ENCODE measurements at places on chromosomes 13 and 19.

GRCh38 chr13:105432438-105432837, 1103.0 kb downstream of the EFNB2 start:
- DNase-seq, result no peak

DNA sequence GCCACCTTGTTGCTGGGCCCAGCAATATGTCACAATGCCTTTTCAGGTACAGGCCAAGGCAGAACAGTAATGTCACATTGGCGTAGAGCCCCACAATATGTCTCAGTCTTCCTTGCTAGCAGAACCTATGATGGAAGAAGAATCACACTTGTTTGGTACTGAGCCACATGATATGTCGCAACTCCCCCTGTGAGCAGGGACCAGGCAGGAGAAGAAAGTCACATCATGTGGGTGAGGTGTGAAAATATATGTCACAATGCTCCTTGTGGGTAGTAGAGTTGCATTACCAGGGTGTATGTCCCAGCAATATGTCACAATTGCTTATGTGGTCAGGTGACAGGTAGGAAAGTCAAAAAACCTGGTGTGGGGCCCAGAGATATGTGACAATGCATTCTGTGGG, 7.1 kb upstream of the ZNF91 start:
- DNase-seq, result no peak

DNA sequence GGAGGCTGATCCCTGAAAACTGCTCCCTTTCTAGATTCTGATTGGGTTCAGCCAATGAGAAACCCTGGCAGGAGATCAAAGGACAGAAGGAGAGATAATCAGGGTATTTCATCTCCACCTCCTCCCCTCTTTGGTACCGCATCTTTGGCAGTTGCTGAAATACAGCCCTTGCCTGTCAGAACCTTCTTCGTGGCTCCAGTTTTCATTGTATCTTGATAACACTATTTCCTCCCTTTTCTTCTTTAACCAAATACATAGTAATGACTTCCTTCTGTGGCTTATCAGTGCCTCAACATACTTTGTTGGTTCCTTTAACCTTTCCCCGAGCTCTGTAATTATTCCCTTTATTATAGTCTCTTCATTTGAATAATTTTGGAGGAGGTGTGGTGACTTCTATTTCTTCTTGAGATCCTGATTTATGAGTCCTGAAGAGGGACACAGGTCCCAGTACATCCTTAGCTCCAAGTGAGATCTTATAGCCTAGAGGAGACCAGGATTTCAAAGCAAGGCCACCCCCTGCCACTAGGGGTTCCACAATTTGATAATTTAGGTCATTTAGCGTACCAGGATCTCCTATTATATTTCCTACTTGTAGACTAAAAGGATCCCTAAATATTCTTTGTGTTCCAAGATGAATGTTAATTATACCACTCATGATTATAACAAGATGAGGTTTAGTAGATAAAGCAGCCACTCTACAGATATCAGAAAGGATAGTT, 98.0 kb downstream of the EDNRB start:
- no peak for DNase-seq

DNA sequence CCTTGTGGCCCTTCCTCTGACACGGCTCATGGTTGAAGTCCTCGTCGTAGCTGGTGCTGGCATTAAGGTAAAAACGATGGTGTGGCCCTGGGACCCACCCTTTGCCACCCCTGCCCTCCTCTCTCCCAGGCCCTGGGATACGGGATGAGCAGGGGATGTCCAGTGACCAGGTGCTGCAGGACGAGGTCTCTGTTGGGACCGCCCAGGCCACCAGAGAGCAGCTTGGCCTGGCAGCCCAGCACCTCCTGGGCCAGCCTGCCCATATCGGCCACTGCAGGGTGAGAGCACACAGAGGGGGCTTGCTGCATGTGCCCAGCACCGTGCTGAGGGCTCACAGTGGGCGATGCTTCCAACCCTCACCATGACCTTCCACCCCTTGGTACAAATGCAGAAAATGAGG, 6.4 kb downstream of the ACTMAP start:
- no peak for DNase-seq

DNA sequence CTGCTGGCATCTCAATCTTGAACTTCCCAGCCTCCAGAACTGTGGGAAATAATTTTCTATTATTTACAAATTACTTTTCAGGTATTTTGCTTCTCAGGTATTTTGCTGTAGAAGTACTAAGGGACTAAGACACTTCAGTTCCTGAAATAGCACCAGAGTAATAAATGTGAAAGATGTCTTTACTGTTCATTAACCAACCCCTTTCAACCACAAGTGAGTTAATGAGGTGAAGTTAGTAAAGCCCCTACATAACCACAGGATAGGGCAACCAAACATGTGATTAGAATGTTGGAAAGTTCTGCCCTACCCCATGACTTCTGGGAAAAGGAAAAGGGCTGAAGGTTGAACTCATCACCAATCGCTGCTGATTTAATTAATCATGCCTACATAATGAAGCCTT, 2.7 kb upstream of the ZNF345 start:
- DNase-seq, result no peak

DNA sequence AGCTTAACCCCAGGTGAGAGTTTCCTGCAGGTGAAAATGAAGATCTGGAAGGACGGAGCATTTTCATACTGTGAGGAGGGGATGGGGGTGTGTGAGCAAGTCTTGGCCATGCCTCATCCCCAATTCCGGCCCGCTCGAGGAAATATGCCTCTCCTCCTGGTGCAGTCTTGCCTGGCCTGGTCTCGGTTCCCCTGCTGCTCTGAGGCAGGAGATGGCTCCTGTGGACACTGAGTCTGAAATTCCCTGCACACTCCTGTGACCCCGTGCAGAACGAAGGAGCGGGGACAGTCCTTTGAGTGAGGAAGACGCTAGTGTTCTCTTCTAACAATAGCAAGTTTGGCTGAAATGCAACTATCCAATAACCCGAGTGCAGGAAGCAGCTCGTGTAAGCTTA, 329 bp upstream of the ZNF439 start:
- DNase-seq, result no peak

GRCh38 chr13:97191142-97191541, 31.0 kb upstream of the MBNL2 start:
- no peak for DNase-seq

DNA sequence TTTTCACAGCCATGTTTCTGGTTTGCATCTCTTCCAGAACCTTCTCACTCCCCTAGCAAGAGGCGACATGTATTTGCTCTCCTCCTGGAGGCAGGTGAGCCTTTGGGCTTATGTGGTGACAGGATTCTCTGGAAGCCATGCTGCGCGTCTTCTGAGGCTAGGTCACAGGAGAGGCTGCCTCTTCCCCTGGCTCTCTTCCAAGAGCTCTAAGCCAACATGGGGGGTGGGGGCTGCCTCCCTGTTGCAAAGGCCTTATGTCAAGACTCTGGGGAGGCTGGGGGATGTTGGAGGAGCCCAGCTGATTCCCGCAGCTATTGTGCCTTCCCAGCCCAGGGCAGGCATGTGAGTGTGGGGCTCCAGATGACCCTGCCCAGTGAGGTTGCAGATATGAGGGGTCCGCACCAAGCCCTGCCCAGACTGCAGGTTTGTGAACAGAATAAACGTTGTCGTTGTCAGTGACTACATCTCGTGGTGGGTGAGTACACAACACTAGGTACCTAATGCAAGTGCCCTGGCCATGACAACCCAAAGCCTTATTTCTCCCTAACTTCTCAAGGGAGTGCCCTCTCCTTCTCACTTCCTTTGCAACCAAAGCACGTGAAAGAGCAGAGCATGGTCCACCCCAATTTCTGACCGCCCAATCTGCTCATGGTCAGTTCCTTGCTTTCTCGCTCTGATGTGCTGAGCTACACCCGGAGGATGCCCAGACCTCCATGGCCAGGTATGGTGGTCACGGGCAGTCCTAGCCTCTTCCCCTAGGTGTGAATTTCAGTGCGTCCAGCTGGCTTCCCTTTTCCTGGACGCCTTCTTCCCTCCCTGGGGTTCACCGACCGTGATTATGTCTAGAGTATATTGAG, 44.9 kb downstream of the TEX29 start:
- DNase-seq, result no peak

DNA sequence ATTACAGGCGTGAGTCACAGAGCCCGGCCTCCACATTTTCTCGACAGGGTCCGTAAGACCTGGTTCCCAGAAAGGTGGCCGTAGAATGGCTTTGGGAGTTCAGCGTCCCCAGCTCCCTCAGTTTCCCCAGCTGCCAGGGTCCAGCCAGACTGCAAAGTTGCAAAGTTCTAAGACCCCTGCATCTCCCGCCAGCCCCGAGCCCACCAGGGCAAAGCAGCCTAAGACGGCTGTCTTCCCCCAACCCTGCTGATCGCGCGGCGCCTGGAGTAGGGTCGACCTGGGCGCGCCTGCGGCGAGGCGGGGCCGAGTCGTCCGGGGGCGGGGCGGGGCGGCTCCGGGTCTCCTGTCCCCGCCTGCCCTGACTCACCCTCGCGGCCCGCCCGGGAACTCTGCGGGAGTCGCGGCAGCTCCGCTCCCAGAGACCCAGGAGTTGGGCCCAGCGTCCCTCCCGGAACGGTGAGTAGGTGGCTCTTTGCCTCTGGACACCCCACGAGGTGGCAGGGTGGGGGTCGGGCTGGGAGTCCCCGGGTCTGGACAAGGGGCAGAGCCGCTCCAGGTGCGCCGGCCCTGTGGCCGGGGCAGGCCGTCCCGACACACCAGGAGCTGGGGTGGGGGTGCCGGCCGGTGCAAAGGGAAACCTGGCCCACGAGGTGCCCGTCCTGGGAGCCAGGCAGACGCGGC, at the start of gene LRRC8E:
Gene LRRC8E (plus strand): TSS at position 366 of the 681 bp plus-strand sequence. CDS start 7,094 bp downstream, outside the sequence.
- DNase-seq, result no peak

GRCh38 chr19:21789466-21790085, 22.2 kb upstream of the ZNF100 start:
- DNase-seq, result no peak

- DNase-seq, result no peak
Observed at GRCh38 chr19:37926255-37926654, 19.2 kb downstream of the SIPA1L3 start.
